LHCN-M2 (cell line): ENCODE measurements at places on chromosomes 5 and 9.

GRCh38 chr5:55600497-55601203, 65.9 kb upstream of the PLPP1 start:
- DNase-seq, result peak; percentile 37

DNA sequence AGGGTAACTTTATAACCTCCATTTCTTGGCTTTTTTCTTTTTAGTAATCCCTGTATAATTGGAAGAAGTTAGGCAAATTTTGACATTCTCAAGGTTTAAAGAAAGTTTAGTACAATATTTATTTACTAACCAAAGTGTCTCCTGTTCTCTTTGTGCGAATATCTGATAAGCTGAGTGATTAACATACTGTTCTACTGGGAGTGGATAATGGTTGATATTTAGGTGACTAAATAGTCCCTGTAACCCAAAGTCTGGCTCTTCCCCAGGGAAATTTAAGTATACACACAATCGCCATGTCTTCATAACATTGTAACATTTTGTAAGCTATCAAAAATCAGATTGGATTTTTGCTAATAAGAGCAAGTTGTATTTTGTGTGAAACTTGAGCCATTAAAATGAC, 40.0 kb downstream of the CCNH start:
- no peak for DNase-seq

GRCh38 chr5:172827841-172828240, 6.2 kb upstream of the ERGIC1 start:
- no peak for DNase-seq

DNA sequence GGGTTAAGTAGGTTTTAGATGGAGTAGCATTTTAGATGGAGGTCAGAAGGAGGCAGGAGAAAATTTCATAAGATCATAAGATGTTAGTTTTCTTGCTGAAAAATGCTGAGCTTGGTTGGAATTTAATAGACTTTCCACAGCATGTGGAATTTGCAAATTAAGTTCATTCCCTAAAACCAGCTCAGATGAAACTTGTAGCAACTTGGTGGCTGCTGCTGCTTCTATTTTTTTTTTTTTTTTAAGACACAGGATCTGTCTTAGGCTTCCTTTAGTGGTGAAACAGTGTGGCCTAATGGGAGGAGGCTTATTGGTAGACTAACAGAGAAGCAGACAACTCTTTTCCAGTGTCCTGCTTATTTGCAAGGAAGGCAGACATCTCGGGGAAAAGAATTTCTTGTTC, 154.5 kb downstream of the AOPEP start:
- no peak for DNase-seq

DNA sequence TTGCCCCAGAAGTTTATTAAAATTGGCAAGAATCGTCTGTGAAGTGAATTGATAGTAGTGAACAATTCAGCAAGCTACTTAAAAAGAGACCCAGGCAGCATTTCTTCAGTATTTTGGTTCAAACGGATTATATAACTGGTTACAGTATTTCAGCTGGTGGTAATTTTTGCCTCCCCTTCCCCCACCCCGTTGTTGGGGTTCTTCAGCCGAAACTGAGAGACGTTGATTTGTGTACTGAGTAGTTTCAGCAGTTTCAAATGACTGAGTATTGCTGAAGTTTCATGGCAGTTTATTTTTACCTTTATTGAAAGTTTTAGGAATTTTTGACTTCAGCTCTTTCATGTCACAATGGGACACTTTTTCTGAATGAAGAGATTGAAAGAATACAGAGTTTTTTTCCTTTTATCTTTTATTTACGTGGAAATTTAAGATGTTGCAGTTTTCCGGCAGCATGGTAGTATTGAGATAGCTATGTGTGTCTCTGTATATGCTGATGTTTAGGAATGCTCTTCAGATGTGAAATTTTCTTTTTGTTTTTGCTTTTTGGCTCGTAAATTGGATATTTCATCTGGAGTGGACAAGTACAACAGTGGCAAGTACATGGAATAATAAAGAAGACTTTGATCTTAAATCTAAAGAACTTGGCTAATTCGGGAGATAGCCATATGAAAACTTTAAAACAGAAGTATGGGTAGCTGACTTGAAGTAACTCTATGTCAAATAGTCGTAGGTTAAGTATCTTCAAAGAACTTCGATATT, 1.9 kb downstream of the GPBP1 start:
- no peak for DNase-seq

- DNase-seq, result no peak
Observed at GRCh38 chr9:117869287-117869686, 165.1 kb downstream of the TLR4 start.

GRCh38 chr5:131377785-131378325, 114.0 kb downstream of the CDC42SE2 start:
- no peak for DNase-seq

- peak; percentile 40 for DNase-seq
Observed at GRCh38 chr5:84642795-84643194, 258.1 kb upstream of the EDIL3 start.

- DNase-seq, result no peak
Observed at GRCh38 chr9:77582961-77583576, 65.1 kb downstream of the GNA14 start.

DNA sequence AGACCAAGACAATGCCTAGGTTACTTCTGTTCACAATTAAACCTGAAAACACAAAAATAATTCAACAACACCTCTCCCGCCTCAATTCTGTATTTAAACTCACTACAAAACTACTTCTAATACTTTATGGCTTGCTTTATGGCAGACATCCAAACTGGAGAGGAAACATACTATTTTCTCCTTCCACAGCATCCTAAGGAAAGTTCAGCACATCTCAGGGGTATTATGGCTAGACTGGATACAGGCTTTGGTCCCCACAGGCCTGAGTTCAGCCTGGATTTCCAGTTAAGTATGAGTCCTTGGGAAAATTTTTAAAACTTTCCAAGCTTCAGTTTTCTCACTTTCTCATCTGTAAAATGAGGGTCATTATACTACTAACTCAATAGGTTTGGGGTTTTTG, 480.2 kb downstream of the CAAP1 start:
- no peak for DNase-seq

- DNase-seq, result peak; percentile 45
Observed at GRCh38 chr9:133534346-133535291, at the start of gene ADAMTSL2. Gene ADAMTSL2, plus strand, starts transcription at chr9:133534704. Its CDS starts 2,009 bp downstream, at chr9:133536713.

DNA sequence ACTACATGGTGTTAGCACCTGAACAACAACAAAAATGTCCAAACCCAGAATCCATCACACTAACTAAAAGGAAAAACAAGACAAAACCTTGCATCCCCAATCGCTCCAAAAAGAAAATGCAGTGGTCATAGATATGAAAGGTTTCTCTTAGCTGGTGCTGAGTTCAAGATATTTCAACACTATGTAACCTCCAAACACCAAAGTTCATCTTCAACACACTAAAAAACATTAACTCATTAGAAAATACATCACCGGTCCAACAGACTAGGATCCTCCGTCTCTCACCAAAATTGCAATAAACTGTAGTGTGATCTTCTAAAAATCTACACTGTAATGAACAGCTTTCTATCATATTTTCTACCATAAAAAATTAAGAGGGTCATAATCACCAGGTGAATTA, 60.8 kb downstream of the ECPAS start:
- DNase-seq, result no peak

DNA sequence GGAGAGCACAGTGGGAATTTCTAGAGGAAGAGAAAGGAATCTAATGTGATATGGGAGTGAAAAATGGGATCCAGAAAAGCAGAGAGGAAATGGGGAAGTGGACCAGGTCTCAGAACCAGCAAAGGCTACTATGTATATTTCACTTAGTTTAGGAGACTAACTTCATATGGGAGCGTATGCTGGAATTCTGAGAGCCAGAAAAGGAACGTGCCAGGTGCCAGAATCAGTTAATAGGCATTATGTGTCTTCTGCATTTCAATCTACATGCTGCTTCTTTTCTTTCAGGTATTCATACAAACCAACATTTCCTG, 28.5 kb upstream of the IFNA14 start:
- DNase-seq, result no peak

DNA sequence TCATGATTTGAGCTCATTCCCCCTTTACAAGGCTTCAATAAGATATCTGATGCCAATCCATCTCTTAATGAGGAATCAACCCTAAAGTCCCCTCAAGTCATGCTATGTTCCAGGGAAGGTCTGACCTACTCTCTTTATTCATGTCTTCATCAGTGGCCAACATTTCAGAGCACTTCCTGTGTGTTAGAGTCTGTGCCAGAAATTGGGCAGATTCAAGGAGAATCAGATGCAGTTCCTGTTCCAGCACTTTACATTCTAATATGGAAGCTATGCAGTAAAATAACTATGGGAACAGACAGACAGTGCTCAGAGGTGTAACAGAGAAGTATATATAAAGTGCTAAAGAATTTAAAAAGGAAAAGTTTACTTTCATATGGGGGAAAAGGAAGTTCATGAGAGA, 193.4 kb upstream of the NR4A3 start:
- no peak for DNase-seq

DNA sequence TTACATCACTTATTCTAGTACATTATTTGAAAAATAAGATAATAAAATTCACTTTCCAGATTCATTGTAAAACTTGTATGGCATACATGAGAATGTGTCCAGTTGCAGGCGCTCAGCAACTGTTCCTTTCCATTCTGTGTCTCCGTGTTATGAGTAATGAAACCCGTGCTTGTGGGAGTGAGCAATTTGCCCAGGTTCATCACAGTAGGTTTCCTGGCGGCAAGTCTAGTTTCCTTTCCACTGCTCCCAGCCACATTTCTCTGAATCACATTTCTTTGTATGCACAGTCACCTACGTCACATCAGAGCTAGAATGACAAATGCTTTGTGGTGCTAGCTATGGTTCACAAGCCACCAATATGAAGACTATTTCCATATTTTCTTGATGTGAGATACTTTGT, 39.9 kb downstream of the MOCS2 start:
- DNase-seq, result peak; percentile 87

- no peak for DNase-seq
Observed at GRCh38 chr5:88948746-88949600, 66.0 kb upstream of the MEF2C start.

DNA sequence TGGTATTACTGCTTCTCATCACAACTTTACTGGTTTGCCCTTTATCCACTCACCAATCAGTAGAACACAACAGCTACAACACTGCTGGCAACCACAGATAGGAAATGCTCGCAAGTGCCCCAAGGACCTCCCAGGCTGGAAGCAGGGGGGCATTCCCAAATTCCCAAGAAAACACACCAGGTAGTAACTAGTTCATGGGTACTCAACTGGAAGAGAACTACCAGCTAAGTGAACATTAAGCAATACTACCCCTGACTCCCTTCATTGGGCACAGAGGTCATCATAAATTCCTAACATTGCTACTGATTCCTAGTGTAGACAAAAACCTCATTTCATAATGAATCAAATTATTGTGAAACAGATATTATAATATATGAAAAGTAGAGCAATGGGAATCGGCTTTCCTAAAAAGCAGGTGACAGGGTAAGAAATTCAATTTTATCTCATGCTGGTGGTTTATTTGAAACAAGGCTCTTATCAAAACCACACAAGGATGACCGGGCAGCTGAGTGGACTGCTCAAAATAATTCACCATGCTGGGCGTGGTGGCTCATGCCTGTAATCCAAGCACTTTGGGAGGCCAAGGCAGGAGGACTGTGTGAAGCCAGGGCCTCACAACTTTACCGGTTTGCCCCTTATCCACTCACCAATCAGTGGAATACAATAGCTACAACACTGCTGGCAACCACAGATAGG, 81.6 kb downstream of the TLE1 start:
- DNase-seq, result no peak

GRCh38 chr5:10994091-10994986, 233.3 kb upstream of the DAP start:
- DNase-seq, result no peak

DNA sequence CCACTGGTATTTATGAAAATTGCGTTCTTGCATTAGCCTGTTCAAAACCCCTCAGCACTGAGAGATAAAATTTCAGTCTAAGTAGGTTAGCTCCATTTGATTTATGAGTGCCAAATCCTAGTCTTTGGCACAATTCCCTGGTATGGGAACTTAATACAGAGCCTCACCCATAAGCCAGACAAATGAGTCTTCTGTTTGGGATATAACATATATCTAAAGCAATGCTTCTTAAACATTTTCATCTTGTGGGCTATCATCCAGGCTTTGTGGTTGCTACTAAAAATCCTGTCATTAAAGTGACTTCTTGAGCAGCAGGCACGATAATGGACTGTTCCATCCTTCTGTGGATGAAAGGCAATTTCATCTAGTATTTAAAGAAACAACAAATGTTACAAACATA, 419.5 kb upstream of the ACTBL2 start:
- no peak for DNase-seq

- no peak for DNase-seq
Observed at GRCh38 chr9:137968235-137968634, 90.7 kb downstream of the CACNA1B start.

DNA sequence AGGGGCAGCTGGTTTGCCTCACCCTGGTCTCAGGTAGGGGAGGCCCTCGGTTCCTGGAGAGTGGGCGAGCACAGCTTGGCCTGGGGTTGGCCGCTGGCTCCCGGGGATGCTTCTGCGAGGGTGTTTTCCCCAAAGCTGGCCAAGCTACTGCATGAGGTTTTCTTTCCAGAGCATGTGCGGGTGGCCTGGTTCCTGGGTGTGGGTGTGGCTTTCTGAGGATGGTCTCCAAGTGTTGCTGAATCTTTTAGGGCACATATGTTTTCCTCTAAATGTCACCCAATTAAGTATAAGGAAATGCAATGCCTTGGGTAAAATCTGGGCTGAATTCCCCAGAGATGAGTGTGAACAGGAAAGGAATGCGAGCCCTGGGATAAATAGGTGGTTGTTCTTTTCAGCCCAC, 115.8 kb upstream of the ICE1 start:
- no peak for DNase-seq

- DNase-seq, result no peak
Observed at GRCh38 chr5:16090270-16090669, 89.3 kb downstream of the MARCHF11 start.

DNA sequence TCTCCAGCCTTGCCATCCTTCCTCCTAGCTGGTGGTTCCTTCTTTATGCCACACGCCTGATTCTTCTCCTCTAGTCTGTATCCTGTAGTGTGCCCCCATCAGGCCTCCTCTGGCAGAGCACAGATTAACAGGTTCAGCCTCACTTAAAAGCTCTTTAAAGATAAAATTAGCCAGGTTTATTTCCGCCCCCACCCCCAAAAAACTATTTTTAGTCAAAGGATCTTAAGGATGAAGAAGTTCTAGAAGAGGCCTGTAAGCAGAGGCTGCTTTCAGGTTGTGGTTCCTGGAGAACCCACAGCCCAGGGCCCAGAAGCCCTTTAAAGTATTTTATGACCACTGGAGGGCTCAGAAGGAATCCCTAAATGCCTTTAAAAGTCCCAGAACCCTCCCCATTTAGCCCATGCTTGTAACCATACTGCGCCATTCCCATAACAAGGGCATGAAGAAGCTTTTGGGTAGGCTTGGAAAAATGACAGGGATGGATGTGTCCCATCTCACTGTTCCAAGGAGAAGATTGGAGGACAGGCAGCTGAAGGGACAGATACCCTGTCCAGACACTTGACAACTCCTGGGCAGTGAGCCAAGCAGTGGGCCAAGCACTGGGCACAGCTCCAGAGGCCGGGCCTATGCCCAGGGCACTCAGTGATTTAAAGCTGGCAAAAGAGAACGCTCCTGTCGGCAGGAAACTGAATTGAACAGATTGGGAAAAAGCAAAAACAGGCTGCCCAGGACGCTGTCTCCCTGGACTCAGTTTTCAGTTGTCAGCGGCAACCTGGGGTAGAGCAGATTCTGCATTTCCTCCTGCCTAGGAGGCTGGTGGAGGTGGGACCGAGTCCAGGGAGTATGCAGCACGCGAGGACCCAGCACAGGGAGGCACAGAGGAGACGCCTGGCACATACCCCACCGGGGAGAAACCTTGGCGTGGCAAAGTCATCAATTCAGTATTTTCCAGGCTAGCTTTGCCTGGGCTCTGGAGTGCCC, 106.3 kb upstream of the SSBP2 start:
- DNase-seq, result peak; percentile 64
